Hematopoietic multipotent progenitor cell (in vitro differentiated cells): ENCODE measurements at places on chromosomes 13 and 19. TPM values are rescaled to one million over a fixed set of nuclear protein-coding genes. Genes with fewer than 3 reads are reported as not detected.

GRCh38 chr13:20121159-20121525 is 39.7 kb downstream of the GJA3 start:
- DNase-seq: no peak

The HRC gene
- total RNA-seq: not detected

- DNase-seq: no peak
These were observed 6.8 kb downstream of the ZNF564 start for GRCh38 chr19:12544401-12544876.

GRCh38 chr19:34580055-34580336 is 97.0 kb downstream of the SCGB2B2 start:
- DNase-seq: no peak

DNA sequence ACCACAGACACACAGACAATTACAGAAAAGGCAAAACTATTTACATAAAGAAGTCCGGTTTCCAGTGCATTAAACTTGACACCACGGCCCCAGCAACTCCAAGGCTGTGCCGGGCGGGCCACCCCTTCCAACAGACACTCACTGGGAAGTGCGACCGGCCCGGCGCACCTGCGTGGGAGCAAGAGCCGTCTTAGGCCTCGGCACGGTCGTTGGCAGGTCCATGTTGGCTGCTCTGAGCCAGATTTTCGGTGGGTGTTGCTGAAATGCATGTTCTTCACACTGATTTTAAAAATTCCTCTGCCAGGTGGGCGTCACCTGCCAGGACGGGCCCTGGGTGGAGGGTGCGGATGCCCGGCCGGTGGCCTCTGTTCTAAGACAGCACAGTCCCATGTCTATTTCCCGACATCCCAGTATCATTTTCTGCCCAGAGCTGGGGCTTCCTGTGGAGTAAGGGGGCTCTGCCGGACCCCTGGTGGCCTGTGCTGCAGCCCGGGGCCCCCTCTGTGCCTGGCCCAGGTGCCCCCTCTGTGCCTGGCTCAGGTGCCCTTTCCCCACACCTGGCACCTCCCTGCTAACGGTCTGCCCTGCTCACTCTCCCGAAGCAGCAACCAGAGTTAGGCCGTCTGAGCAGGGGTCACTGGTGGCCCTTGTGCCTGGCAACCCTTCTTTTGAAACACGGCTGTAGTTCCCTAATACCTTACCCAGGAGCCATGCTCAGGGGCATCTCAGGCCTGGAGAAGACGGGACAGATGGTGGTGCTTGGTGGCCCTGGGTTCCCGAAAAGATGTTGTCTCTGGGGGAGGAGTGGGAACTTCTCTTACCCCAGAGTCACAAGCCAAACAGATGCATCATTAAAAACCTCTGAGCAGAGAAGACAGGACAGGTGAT is 9.2 kb downstream of the TMEM255B start:
- DNase-seq: no peak

- DNase-seq: no peak
These were observed 985 bp upstream of the CLC start for GRCh38 chr19:39738814-39739213.

- DNase-seq: no peak
These were observed 1077.3 kb upstream of the MIR17HG start for GRCh38 chr13:90270226-90270625.

DNA sequence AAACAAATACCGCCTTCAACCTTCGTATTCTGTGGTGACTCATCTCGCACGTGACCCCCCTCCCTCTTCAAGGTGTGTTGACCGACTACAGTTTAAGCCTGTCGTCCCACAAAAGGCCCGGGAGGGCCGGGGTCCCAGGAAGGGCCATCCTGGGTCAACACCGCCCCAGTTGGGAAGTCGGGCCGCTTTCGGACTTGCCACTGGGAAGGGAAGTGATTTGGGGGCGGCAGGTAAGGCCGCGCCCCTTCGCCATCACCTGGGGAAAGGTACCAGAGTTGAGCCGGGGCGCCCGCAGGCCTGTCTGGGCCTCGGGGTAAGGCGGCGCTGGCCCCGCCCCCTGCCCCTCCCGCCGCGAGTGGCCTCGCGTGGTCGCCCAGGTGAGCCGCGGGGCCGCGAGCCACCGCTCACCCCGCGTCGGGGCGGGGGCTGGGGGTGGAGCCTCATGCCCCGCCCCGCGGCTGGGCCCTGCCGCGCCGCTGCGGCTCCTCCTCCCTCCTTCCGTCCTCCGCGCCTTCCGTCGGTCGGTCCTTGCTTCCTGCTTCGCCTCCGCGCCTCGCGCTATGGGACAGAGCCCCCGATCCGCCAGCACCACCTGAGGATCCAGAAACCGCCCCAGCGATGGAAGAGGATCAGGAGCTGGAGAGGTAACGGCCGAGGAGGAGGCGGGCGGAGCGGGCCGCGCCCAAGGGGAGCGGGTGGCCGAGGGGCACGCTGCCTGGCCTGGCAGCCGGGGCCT is at the start of gene POLR1D:
Gene POLR1D (plus strand): TSS at position 527 of the 736 bp plus-strand sequence. CDS start 92 bp downstream, at position 619.
- DNase-seq: peak; percentile 88

The DHPS gene
- total RNA-seq: 102 TPM

The LIM2 gene
- not detected for total RNA-seq

DNA sequence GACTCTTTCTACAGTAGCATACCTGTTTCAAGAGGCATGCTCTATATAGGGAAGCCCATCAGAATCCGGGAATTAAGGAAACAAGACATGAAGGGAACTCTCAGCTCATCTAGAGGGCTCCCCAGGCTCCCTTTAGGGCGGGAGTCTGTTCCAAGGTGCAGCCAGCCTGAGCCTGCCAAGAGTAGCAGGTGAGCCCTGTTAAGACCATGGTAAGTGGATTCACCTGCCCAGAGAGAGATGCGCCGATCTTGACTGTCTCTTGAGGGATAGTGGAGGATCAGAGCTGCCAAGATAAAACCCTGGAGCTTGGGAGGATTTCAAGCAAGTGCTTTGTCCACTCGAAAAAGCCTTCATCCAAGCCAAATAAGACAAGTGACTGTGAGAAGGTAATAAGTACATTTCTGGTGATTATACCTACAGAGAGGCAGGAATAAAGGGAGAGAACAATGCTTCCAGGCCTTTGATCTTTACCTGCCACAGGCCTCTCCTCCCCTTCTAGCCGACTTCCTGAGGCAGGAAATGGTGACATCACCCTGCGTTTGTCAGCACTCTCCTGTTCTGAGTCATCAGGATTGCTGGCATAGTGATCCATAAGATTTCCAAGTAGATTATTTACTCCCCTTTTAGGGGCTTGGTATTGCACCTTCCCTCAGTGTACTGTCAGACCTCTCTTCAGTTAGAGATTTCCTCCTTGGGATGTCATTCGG is 31.5 kb downstream of the KLF5 start:
- peak; percentile 11 for DNase-seq

GRCh38 chr19:5131506-5132205 is 162.7 kb downstream of the KDM4B start:
- no peak for DNase-seq

GRCh38 chr19:31666126-31666525 is 316.9 kb upstream of the TSHZ3 start:
- DNase-seq: no peak

DNA sequence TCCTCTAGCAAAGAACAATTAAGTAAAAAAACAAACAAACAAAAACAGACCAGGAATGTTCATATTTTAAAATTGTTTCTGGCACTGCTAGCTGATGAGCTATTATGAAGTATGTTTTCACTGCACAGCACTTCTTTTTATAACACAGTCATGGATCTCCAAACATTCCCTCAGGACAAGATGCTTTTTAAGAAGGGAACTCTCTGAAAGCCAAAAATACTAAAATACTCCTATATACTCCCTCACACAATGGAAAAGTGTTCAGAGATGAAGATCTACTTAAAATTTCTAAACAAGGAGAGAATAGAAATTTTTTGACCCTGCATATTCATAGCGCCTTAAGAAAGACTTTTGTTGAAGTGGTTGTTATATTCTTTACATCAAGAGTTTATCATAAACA is 926.8 kb downstream of the DIAPH3 start:
- no peak for DNase-seq

DNA sequence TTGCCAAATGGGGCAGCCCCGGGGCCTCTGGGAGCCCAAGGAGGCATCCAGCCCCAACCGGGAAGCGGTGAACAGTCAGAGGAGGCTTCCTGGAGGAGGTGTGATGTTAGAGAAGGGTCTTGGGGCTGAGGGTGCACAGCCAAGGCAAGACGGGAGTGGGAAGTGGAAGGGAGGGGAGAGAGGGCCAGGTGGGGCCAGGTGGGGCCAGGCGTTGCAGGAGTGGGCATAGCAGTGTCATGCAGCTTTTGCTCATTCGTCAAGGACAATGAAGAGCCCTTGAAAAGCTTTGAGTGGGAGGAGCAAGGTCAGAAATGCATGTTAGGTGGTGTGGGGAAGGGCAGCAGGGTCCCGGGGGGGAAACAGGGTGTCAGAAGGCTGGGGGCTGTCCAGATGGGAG is 1.8 kb downstream of the FBN3 start:
- DNase-seq: no peak

The LYPD5 gene
- 3.5 TPM for total RNA-seq

GRCh38 chr19:29672933-29673336 is 7.7 kb downstream of the PLEKHF1 start:
- DNase-seq: peak; percentile 72

DNA sequence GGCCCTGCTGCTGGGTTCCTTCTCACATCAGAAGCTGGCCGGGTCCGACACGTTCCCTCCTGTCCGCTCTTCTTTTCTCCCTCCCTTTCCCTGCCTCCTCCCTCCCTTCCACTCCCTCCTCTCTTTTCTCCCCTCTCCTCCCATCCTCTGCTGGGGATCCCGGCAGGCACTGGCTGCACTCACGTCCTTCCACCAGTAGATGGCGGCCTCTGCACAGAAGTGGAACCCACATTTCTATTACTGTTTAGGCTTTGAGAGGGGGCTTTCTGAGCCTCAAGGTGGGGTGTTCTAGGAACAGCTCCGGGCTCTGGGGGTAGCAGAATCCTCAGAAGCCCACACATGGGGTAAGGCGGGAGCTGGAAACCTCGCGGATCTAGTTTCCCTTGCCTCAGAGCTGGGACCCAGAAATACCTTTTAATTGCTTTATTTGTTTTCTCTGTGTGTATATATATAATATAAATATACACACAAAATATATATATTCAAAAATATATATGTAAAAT is 294.2 kb downstream of the ZNF536 start:
- peak; percentile 35 for DNase-seq

The ZNF253 gene
- 4.8 TPM for total RNA-seq

The TUBB4A gene
- 7.0 TPM for total RNA-seq

GRCh38 chr13:48562296-48563066 is 29.6 kb upstream of the RCBTB2 start:
- peak; percentile 93 for DNase-seq

DNA sequence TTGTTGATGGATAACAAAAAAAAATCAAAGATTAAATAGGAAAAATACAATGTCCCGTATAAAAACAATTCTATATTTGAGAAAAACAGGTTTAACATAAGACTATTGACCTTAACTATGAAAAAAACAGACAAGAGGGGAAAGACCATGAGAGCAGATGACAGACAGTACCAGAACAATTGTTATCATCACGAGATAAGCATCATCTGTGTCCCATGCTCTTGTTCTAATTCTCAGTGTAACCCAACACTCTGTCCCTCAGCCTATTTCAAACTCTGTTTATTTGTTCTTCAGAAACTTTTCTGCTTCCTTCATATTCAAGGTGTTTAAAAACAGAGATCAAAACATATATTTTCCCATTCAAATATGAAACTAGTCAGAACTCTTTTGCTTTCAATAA is 216.4 kb downstream of the PCDH9 start:
- DNase-seq: no peak

GRCh38 chr19:40460185-40460584 is 5.4 kb downstream of the BLVRB start:
- DNase-seq: no peak

DNA sequence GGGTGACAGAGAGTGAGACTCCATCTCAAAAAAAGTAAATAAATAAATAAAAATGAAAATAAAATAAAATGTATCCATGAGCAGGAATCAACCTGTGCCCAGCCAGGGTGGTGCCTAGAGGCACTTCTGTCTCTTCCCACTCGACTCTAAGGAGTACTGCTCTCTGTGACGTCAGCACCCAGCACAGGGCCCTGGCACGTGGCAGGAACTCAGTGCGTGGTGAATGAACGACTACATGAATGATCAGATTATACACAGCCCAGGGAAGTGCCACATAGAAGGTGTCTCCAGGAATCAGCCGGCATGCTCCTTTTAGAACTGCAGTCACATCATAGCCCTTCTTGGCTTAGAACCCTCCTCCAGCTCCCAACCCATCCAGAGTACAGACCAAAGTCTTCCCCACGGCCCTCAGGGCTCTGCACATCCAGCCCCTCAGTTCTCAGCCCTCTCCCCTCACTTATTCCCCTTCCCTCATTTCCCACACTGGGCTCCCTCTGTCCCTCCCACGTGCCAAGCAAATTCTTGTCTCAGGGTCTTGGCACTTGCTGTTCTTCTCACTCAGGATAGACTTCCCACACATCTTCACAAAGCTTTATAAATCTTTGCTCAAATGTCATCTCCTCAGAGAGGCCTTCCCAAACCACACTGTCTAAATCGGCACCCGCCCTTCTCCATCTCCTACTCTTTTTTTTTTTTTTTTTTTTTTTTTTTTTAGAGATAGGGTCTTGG is 4.2 kb downstream of the CLIP3 start:
- DNase-seq: no peak

GRCh38 chr19:51824281-51825005 is 29.5 kb downstream of the FPR3 start:
- DNase-seq: peak; percentile 24

GRCh38 chr13:111253365-111253872 is 67.0 kb upstream of the TEX29 start:
- no peak for DNase-seq

DNA sequence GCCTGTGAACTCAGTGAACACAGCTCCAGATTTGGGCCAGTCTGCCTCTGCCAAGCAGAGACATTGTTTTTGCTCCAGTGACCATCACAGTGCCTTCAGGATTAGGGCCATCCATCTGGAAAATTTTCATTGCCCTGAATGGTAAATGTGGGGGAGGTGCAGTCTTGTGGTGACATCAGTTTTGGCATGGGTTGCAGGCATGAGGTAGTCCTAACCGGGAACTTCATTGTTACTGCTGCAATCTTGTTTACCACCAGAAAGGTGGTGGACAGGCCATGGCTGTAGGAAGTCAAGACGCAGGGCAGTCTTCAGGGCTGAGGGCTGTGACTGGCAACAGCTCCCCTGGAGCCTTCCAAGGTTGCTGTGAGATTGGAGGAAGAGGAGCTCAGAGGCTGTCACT is 55.2 kb downstream of the SPATA13 start:
- no peak for DNase-seq

DNA sequence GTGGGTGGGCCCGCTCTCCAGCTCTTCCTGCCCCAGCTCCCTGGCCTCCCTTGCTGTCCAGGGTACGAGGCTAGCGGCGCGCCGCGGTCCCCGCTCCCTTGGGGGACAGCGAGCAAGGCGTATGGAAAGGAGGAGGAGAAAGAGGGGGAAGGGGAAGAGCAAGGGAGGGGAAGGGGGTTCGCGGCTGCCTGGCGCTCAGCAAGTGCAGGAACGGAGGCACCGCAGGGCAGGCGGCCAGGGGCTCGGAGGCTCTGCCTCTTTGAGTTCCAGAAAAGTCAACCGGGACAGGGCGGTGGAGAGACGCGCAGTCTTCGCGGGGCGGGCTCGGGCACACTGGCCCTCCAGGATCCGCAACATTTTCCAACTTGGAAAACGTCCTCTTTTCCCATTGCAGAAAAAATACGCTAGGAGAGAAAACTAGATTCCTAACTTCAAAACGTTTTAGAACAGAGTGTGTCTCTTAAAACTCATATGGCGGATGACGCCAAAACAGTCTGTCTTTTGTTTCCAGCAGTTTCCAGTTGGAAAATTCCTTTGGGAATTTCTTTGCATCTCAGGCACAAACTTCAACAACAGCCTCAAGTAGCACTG is 23.1 kb upstream of the TNFRSF19 start:
- no peak for DNase-seq

GRCh38 chr13:42821437-42821836 is 40.1 kb downstream of the FAM216B start:
- no peak for DNase-seq

The B3GNT8 gene
- total RNA-seq: 18.0 TPM
